Left lobe of liver (tissue), 2 donors: ENCODE measurements at places on chromosomes 7 and 10.

GRCh38 chr10:62454687-62455397 is 80.7 kb downstream of the ZNF365 start:
- peak; percentile 67 for DNase-seq

DNA sequence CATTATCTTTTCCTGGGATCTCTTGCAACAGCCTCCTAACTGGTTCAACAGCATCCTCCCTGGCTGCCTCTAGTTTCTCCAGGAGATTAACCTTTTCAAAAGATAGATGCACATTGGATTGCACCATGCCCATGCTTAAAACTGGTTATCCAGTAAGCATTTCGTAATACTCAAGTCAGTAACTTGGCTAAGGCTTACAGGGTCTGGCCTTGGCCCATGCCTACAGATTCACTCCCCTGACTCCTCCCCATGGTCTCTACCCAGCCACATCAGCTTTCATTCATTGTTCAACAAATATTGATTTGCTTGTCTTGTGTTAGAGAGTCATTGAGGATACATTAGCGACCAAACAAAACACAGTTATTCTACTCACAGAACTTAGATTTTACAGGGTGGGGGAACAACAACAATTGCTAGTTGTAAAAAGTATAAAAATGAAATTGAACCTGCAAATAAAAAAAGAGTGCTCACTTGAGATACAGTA is 1.8 kb upstream of the KIF20B start:
- DNase-seq = peak; percentile 86

DNA sequence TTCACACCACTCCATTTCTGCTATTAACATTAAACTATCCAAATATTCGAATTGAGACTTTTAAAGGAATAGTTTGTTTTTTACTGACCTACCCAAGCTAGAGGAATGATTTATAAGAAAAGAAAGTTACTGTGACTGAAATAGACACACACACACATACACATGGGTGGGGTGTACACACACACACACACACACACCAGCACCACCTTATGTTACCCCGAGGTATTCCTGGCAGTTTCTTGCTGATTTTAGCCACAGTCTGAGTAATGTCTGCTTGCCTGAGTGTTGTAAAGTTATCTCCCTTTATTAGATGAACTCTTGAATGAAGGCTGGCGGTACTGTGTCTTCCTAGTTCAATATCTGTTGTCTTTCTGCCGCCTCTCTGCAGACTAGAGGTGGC is 91.3 kb upstream of the PRKG1 start:
- DNase-seq = no peak

GRCh38 chr10:130359711-130360110 is 223.5 kb downstream of the GLRX3 start:
- peak; percentile 23 for DNase-seq

DNA sequence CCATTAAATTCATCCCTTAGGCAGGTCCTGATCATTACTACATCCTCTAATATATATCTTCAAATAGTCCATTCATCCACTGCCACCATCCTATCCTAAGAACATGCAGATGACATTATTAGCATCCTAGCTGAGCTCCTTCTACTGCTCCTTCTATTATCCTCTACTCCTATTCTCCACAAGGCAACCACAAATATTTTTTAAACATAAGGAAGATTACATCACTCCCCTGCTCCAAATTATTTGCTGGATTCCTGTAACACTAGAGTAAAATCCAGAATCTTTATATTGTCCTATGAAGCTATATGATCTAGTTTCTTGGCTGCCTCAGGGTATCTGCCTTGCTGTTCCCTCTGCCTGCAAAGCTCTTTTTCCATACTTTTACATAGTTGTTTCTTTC is 176.3 kb upstream of the SLC26A5 start:
- DNase-seq = no peak

DNA sequence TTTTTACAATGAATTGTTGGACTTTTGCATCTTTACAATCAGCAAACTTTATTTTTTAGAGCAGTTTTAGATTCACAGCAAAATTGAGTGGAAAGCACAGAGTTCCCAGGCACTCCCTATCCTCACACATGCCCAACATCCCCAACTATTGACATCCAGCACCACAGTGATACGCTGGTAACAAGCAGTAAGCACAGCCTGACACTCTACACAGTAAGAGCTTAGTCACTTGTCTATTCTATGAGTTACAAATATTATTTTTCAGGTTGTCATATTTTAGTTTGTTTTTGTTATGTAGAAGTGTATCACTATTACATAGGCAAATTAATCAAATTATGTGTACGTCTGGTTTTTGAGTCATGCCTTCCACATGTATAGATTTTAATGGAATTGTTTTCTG is 27.0 kb upstream of the GIMAP7 start:
- DNase-seq = no peak

DNA sequence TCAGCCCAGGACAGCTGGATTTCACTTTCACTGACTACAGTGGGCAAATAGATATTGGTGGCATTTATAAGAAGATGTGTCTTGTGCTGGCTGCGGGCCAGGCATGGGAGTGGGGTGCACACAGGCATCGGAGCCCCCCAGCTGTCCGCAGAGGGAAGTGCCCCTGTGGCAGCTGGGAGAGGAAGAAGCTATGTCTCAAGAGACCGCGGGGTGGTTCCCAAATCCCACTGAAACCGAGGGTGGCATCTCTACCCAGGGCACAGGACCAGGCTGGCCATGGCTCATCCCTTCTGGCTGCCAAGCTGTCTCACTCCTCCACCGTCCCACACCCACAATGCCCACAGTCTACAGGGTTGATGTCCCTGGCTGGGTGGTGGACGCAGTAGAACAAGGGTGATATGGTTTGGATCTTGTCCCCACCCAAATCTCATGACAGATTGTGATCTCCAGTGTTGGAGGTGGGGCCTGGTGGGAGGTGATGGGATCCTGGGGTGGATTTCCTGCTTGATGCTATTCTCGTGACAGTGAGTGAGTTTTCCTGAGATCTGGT is 94.8 kb downstream of the TCERG1L start:
- no peak for DNase-seq

DNA sequence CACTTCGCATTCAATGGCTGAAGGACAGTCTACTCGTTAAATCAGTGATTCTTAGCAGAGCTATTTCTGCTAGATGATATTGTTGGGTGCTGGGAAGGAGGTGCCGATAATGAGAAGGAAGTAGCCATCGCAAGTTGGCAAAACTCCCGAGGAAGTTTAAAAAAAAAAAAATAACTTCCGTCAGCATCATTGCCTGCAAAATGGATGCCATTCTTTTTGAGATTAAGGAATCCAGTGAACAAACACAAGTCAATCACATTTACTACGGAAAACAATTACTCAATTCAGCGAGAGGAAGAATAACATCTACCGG is 74.4 kb upstream of the SFMBT2 start:
- DNase-seq = no peak

- no peak for DNase-seq
Measured at GRCh38 chr7:77838929-77839491, 40.4 kb downstream of the PHTF2 start.

GRCh38 chr7:26070290-26070689 is 81.7 kb upstream of the NFE2L3 start:
- no peak for DNase-seq

GRCh38 chr10:85645926-85646711 is 720.5 kb downstream of the GRID1 start:
- DNase-seq = no peak

GRCh38 chr7:122864016-122864415 is 22.2 kb downstream of the CADPS2 start:
- DNase-seq = no peak

DNA sequence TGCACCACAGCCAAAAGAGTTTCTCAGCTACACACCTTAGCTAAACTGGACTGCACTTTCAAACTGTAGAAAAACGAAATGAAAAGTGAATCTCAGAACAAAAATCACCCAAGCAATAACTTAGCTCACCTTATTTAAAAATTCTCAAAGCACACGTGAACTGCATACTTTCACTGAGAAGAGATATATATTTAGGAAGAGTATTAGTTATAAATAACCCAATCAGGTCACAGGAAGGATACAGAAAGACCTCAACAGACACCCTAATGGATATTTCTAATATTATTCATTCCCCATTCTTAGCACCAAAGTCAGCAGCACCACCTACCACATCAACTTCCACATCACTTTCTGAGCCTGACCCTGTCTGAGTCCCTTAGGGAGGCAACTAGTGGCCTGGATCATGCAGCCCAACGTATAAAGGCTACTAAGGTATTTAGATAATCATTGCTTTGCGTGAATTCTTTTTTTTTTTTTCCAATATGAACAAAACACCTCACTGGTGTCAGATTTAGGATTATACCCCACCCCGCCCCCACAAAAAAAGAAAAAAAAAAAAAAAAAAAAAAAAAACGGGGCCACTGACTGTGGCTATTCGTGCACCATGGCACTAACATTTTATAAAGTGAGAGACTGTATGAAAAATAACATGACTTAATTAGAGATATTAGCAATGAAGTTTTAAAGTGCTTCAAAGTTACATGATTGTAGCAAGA is 2.6 kb downstream of the ABI1 start:
- DNase-seq = no peak

DNA sequence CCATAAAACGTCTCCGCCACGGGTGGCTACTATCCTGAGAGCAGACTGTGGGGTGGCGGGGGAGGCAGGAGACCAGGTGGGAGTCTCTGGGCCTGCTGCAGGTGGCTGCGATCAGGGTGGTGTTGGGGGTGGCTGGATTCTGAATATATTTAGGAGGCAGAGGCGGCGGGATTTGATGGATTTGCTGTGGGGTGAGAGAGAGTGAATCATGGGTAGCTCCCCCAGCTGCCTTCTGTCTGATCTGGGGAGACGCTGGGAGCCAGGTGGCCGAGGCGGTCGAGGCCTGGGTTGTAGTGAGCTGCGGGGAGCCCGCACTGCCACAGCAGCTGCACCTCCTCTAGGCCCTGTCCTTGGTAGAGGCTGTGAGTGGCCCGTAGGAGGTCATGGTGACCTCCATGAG is 48.2 kb upstream of the PFKFB3 start:
- DNase-seq = no peak

GRCh38 chr10:7477538-7478334 is 66.9 kb upstream of the SFMBT2 start:
- DNase-seq = no peak

DNA sequence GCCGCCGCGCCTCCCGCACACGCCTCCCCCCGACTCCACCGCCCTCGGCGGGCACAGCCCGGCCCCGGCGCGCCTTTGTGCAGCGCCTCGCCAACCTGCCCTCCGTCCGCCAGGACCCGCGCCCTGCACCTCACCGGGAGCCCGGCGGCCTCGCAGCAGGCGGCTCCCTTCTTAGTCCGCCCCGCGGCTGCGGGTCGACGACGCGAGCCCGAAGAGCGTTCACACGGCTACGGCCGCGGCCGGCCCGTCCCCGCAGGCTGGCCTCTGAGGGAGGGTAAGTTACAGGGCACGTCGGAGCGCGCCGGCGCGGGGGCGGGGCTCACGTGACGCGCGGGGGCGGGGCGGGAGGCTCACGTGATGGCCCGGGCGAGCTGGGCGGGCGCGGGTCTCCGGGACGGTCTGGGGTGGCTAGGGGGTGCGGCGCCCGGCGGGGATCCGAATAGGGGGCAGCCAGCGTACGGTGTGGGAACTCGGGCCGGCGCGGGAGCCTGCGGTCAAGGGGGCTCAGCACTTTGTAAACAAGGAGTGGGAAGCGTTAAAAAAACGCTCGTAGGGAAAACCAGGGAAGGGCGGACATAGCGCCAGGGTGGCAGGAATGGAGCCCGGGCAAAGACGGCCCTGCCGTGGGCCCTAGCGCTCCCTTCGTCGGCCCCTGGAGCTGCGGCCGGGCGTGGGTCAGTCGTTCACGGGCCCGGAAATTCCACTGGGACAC is at the start of gene ARHGAP12:
TSS of gene ARHGAP12 (minus strand) at position 283 of the 712 bp plus-strand sequence. CDS start 19,976 bp downstream, outside the sequence.
- peak; percentile 96 for DNase-seq

DNA sequence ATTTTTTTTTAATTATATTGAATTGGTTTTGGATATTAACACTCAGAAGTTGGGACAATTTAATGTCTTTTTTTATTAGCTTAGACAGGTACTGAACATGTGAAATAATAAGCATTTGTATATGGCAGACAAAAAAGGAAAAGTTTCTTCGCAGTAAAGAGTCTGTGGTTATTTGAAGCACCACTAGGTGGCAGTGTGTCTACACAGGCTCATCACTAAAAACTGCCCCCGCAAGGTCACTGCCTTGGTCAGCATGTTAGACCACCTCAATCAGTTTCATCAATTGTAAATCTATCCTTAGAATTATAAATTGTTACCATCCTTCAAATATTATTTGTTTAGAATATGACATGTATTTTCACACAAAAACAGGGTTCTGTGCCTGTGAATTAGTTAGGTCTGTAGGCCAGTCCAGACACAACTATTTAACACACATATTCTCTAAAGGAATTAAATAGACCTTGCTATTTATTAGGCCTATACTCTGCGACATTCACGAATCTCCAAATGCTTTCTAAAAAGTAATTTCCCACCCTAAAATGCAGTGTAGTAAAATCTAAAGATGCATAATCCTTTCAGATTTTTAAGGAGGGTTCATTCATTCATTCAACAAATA is 17.0 kb downstream of the PNLIPRP3 start:
- DNase-seq = no peak

GRCh38 chr7:151244841-151245346 is 3.6 kb downstream of the SMARCD3 start:
- DNase-seq = no peak

DNA sequence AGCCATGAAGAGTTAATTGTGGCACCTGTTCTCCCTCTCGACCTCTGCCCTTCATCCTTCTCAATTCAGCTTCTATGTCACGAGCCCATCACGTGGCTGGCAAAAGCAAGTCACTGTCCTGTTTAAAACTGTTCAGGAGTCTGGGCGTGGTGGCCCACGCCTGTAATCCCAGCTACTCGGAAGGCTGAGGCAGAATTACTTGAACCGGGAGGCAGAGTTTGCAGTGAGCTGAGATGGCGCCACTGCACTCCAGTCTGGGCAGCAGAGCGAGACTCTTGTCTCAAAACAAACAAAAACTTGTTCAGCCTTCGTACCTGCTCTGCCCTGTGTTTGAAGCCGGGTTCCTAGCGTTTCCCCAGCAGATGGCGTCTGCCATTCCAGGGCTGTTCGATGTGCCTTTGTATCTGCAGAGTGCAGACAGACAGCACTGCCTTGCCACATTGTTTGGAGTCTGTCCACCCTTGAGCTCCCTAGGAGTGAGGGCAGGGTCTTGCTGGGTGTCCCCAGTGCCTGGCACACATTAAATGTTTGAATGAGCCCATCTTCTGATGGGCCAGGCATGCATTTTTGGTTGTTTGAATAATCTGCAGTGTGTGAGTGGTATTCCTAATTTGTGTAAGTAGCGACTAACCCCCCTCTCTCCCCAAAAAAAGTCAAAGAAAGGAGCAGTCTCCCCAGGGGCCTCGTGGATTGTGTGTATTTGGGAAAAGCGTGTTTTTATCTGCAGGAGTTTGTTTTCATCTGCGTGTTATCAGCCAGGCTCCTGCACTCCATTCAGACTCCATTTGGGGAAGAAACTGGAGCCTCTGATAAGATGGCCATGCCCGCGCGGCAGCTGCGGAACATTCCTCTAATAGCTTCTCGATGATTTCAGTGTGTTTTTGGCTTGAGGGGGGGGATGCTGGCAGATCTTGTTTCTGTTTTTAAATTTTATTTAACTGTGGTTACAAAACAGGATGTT is 61.2 kb downstream of the DNAJB6 start:
- DNase-seq = no peak

GRCh38 chr10:46304062-46304461 is 17.3 kb downstream of the ANTXRL start:
- no peak for DNase-seq
